ENCODE measurements at places on chromosomes 5 and 9. TPM values are rescaled to one million over a fixed set of nuclear protein-coding genes. Genes with fewer than 3 reads are reported as not detected.
A peak's percentile ranks its signal among the peaks of the same experiment; 100 is the strongest.

DNA sequence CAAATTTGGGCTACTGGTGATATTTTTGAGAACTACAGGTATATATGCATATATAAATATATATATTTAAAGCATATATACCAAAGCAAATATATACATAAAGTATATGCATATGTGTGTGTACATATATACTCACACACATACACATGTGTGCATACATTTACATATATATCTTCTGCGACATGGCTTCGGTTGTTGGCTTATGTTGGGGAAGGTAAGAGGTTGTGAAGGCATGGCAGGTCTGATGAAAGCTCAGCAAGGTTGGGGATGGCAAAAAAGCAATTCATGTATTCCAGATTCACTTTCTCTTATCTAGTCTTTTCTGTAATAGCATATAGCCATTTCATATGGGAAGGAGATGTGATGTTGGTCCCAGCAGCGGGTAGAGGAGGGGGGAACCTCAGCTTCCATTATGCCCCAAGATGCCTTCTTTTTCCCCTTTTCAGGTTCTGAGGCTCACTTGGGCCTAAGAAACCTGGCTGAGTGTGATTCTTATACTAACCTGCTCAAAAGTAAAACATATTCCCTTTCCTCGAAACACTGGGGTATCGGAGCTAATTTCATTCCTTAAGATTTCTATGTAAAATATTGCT is 201.7 kb downstream of the MEF2C start:
- peaks cover 82% of the 10 kb centered on the region for H3K27me3 ChIP-seq
- peaks cover 22% of the 10 kb centered on the region for H3K4me1 ChIP-seq
- DNase-seq: no peak
- H3K27ac ChIP-seq: no peak overlapping the region

GRCh38 chr5:59565551-59565950 is 328.0 kb downstream of the PDE4D start:
- H3K27me3 ChIP-seq: no peaks in the 10 kb centered on the region
- H3K27ac ChIP-seq: no peak overlapping the region
- H3K4me1 ChIP-seq: peaks cover 10% of the 10 kb centered on the region
- H3K4me3 ChIP-seq: no peak overlapping the region

- no peaks in the 10 kb centered on the region for H3K36me3 ChIP-seq
- H3K4me3 ChIP-seq: no peak overlapping the region
- H3K27me3 ChIP-seq: no peaks in the 10 kb centered on the region
Measured at GRCh38 chr9:121399883-121400607, 30.0 kb upstream of the STOM start.

- H3K4me1 ChIP-seq: peaks cover 19% of the 10 kb centered on the region
- DNase-seq: peak; percentile 40
- H3K4me3 ChIP-seq: peak overlapping the region; percentile 21
- H3K27me3 ChIP-seq: peaks cover 68% of the 10 kb centered on the region
- no peak overlapping the region for H3K27ac ChIP-seq
Measured at GRCh38 chr5:55232271-55232984, 980 bp downstream of the CCNO start.

- H3K36me3 ChIP-seq: no peaks in the 10 kb centered on the region
- H3K27ac ChIP-seq: no peak overlapping the region
- no peaks in the 10 kb centered on the region for H3K27me3 ChIP-seq
- no peak for DNase-seq
- no peak overlapping the region for H3K4me3 ChIP-seq
Measured at GRCh38 chr5:93053825-93054224, 527.2 kb downstream of the NR2F1-AS1 start.

- no peak for DNase-seq
- no peak overlapping the region for H3K27ac ChIP-seq
- no peaks in the 10 kb centered on the region for H3K27me3 ChIP-seq
- no peak overlapping the region for H3K4me3 ChIP-seq
- no peaks in the 10 kb centered on the region for H3K36me3 ChIP-seq
Measured at GRCh38 chr5:176775409-176775808, 35.0 kb upstream of the UNC5A start.

- H3K4me3 ChIP-seq: no peak overlapping the region
- no peak for DNase-seq
- no peak overlapping the region for H3K27ac ChIP-seq
- no peaks in the 10 kb centered on the region for H3K4me1 ChIP-seq
- H3K27me3 ChIP-seq: no peaks in the 10 kb centered on the region
- no peaks in the 10 kb centered on the region for H3K36me3 ChIP-seq
Measured at GRCh38 chr9:131870156-131870555, 130.3 kb upstream of the RAPGEF1 start.

DNA sequence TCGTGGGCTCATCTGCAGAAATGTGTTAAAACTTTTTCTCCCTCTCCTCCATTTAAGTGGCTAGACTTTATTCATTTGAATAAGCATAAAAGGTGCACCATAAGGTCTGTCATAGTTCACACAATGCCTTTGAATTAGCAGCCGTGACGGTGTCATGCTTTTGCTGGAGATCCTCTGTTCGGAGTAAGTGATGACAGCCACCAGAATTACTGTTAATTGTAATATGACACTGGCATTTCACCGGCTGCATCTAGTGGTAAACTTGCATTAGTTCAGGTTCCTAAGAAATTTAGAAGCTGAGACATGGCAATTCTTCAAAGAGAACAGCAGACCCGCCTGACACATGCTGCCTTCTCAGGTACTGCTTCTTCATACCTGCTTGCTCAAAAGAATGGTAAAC is 241.7 kb downstream of the EBF1 start:
- no peak overlapping the region for H3K27ac ChIP-seq
- no peaks in the 10 kb centered on the region for H3K27me3 ChIP-seq
- H3K4me1 ChIP-seq: peaks cover 7% of the 10 kb centered on the region
- no peaks in the 10 kb centered on the region for H3K36me3 ChIP-seq

GRCh38 chr9:105132606-105133005 is 111.8 kb upstream of the SLC44A1 start:
- H3K36me3 ChIP-seq: no peaks in the 10 kb centered on the region
- no peak for DNase-seq
- peaks cover 28% of the 10 kb centered on the region for H3K4me1 ChIP-seq
- no peaks in the 10 kb centered on the region for H3K27me3 ChIP-seq
- no peak overlapping the region for H3K4me3 ChIP-seq

- H3K4me1 ChIP-seq: no peaks in the 10 kb centered on the region
- H3K4me3 ChIP-seq: no peak overlapping the region
- no peak overlapping the region for H3K27ac ChIP-seq
- no peaks in the 10 kb centered on the region for H3K27me3 ChIP-seq
- H3K36me3 ChIP-seq: no peaks in the 10 kb centered on the region
Measured at GRCh38 chr5:181138258-181138657, 7.3 kb upstream of the OR2V1 start.

- no peak for DNase-seq
- no peak overlapping the region for H3K4me3 ChIP-seq
- H3K36me3 ChIP-seq: no peaks in the 10 kb centered on the region
- no peak overlapping the region for H3K27ac ChIP-seq
Measured at GRCh38 chr9:125767349-125767748, 20.2 kb downstream of the PBX3 start.

DNA sequence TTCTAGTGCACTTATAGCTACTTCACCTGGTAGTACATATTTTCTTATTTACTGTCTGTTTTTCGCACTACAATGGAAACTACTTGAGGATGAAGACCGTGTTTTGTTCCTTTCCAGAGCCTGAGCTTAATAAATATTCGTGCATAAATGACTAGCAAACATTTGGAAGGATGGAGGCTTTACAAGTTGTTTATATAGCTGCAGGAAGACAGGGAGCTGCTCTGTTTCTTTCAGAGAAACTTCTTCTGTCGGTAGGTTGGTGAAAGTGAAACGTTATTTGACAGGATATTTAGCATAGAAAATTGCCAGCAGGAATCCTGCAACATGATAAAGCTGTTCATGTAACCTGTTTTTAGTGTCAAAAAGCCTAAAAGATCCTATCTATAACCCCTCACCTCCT is 210.6 kb downstream of the PCSK5 start:
- H3K27me3 ChIP-seq: no peaks in the 10 kb centered on the region
- H3K4me3 ChIP-seq: no peak overlapping the region
- H3K27ac ChIP-seq: no peak overlapping the region
- no peak for DNase-seq
- H3K4me1 ChIP-seq: no peaks in the 10 kb centered on the region

DNA sequence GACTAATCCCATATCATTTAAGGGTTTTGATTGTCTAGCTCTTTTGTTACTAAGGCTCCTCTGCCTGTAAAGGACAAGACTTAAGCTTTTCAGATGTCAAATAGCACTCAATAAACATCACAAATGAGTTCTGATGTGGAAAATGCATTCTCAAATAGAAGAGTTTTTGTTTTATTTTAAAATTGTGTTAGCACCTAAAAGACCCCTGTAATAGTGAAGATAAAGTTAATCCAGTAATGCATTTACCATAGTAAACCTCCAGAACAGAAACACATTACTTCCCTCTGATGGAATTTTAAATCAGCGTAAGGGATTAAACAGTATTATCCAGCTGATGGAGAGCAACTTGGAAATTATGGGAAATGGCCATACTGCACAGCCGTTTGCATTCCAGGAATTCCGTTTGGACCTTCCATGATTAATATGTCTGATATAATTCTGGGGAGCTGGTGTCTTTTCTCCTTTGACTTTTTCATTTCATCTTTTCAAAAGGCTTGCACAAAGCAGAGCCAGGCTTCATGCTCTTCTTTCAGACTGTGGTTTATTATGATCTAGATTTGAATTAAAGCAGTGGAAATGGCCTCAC is 105.6 kb downstream of the PPP2R2B start:
- no peak overlapping the region for H3K27ac ChIP-seq
- no peaks in the 10 kb centered on the region for H3K36me3 ChIP-seq
- H3K27me3 ChIP-seq: no peaks in the 10 kb centered on the region
- no peak overlapping the region for H3K4me3 ChIP-seq
- DNase-seq: no peak

GRCh38 chr9:85742597-85742936 is 813 bp upstream of the AGTPBP1 start:
- no peaks in the 10 kb centered on the region for H3K4me1 ChIP-seq
- no peaks in the 10 kb centered on the region for H3K36me3 ChIP-seq
- peak overlapping the region; percentile 83 for H3K27ac ChIP-seq
- DNase-seq: no peak

DNA sequence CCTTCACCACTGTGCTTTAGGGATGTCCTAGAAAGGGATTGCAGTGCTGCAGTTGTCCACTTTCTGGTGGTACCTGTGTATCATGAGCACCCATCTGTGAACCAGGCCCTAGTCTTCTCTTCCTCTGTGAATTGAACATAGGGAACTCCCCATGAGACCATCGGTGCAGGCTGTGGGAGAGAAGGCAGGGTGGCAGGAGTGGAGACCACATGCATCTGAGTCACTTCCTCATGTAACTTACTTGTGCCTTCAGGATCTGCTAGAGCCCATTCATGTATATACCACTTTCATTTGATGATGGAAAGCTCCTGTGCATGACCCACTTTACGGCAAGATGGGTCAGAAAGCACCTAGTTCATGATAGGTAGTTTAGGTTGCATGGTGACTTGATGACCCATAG is 478.1 kb upstream of the CDH9 start:
- H3K27me3 ChIP-seq: no peaks in the 10 kb centered on the region
- H3K36me3 ChIP-seq: no peaks in the 10 kb centered on the region
- DNase-seq: no peak
- H3K4me1 ChIP-seq: no peaks in the 10 kb centered on the region
- no peak overlapping the region for H3K4me3 ChIP-seq

DNA sequence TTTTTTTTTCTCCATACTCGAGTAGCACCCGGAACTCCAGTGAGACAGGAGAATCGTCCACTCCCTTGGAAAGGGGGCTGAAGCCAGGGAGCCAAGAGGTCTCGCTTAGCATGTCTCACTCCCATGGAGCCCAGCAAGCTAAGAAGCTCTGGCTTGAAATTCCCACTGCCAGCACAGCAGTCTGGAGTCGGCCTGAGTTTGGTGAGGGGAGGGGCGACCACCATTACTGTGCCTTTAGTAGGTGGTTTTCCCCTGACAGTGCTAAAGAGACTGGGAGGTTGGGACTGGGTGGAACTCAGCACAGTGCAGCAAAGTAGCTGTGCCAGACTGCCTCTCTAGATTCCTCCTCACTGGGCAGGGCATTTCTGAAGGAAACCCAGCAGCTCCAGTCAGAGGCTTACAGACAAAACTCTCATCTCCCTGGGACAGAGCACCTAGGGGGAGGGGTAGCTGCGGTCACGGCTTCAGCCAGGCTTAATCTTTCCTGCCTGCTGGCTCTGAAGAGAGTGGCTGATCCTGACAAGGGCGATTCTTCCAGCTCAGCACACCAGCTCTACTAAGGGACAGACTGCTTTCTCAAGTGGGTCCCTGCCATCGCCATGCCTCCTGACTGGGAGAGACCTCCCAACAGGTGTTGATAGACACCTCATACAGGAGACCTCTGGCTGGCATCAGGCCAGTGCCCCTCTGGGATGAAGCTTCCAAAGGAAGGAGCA is 414.5 kb upstream of the ZNF608 start:
- H3K4me3 ChIP-seq: no peak overlapping the region
- H3K36me3 ChIP-seq: no peaks in the 10 kb centered on the region
- H3K27me3 ChIP-seq: no peaks in the 10 kb centered on the region
- H3K4me1 ChIP-seq: no peaks in the 10 kb centered on the region

- H3K4me1 ChIP-seq: peaks cover 20% of the 10 kb centered on the region
- no peak for DNase-seq
- H3K27me3 ChIP-seq: no peaks in the 10 kb centered on the region
- H3K36me3 ChIP-seq: no peaks in the 10 kb centered on the region
Measured at GRCh38 chr5:56085193-56085592, 90.4 kb upstream of the IL6ST start.

DNA sequence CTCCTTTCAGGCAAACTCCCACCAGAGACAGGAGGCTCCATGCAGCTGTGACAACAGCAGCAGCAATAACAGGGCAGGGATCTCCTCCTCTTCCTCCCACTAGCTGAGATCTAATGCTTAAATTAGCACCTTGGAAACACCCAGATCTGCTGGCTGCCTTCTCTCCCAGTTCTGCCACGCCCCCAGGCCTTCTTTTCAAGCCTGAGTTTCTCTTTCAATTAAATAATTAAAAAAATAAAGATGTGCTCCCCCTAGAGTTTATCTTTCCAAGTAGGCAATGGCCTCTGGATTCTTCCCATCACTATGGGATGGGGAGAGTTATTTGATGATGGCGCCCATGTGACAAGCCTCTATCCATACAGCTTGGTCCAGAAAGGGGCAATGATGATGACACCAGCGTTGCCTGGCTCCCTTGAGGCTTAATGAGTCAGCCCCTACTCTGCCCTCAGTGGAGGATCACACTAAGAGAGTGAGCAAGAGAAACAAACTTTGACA is 3.8 kb downstream of the FAM219A start:
- H3K4me1 ChIP-seq: peaks cover 21% of the 10 kb centered on the region
- no peaks in the 10 kb centered on the region for H3K36me3 ChIP-seq
- peaks cover 25% of the 10 kb centered on the region for H3K27me3 ChIP-seq

- H3K4me3 ChIP-seq: no peak overlapping the region
- peaks cover 6% of the 10 kb centered on the region for H3K36me3 ChIP-seq
- peaks cover 93% of the 10 kb centered on the region for H3K4me1 ChIP-seq
- DNase-seq: no peak
- H3K27ac ChIP-seq: peak overlapping the region; percentile 82
Measured at GRCh38 chr9:87596862-87597261, 99.2 kb downstream of the DAPK1 start.

- H3K36me3 ChIP-seq: no peaks in the 10 kb centered on the region
- no peak overlapping the region for H3K4me3 ChIP-seq
- DNase-seq: no peak
Measured at GRCh38 chr9:89247431-89248353, 63.3 kb upstream of the CKS2 start.

ADCY2 gene
- total RNA-seq: 0.42 TPM

CATSPER3 gene
- 0.19 TPM for total RNA-seq

SLC36A2 gene
- not detected for total RNA-seq

TEK gene
- total RNA-seq: 2.4 TPM

CDKN2A gene
- total RNA-seq: 1.6 TPM

PHF24 gene
- total RNA-seq: 0.28 TPM

COL27A1 gene
- total RNA-seq: 12.6 TPM

ZNF366 gene
- 3.8 TPM for total RNA-seq

KCNMB1 gene
- 0.57 TPM for total RNA-seq

RGS7BP gene
- total RNA-seq: 0.14 TPM

DMRT3 gene
- total RNA-seq: 0.05 TPM

SH3GL2 gene
- 0.38 TPM for total RNA-seq

UBAP2 gene
- 31.9 TPM for total RNA-seq

EXOSC2 gene
- total RNA-seq: 28.0 TPM

SLC36A3 gene
- not detected for total RNA-seq

Data from thymus (tissue), 14 donors.